Dermis blood vessel endothelial cell (primary cell): ENCODE measurements at places on chromosomes 12 and 14. TPM values are rescaled to one million over a fixed set of nuclear protein-coding genes. Genes with fewer than 3 reads are reported as not detected.

Gene POTEM
- total RNA-seq = not detected in 2 replicates

Gene NR4A1
- 0.70 and 3.1 TPM in 2 replicates for total RNA-seq

Gene FKBP11
- 11.6 and 16.4 TPM in 2 replicates for total RNA-seq

Gene LBHD2
- total RNA-seq = not detected in 2 replicates

Gene DHRS7
- 87.1 and 102 TPM in 2 replicates for total RNA-seq

Gene GPR84
- total RNA-seq = under 0.01 and 0.05 TPM in 2 replicates

Gene FOXG1
- total RNA-seq = not detected in 2 replicates

Gene PRH2
- not detected in 2 replicates for total RNA-seq

Gene NFATC4
- total RNA-seq = 8.8 and 11.1 TPM in 2 replicates

Gene SCFD1
- 74.2 and 74.7 TPM in 2 replicates for total RNA-seq
